WTC11 (cell line): ENCODE measurements at places on chromosomes 1 and 21. TPM values are rescaled to one million over a fixed set of nuclear protein-coding genes. Genes with fewer than 3 reads are reported as not detected.

CNIH3 gene
- total RNA-seq: 5.0 to 8.1 TPM (median 5.8 TPM) in 3 replicates

CAPN9 gene
- total RNA-seq: 0.16 TPM in 1 of 3 replicates, not detected in the others

NMNAT2 gene
- total RNA-seq: 8.8 to 10.5 TPM (median 8.9 TPM) in 3 replicates

LENEP gene
- 0.48 to 1.2 TPM in 2 of 3 replicates, not detected in the other for total RNA-seq

PTAFR gene
- total RNA-seq: 1.8 to 2.6 TPM (median 1.9 TPM) in 3 replicates

GRCh38 chr1:11825131-11825530, 19.1 kb downstream of the CLCN6 start:
- DNase-seq: no peak
- H3K27ac ChIP-seq: no peak overlapping the region
- no peak overlapping the region for H3K4me3 ChIP-seq
- H3K36me3 ChIP-seq: peaks cover 50% of the 10 kb centered on the region

DNA sequence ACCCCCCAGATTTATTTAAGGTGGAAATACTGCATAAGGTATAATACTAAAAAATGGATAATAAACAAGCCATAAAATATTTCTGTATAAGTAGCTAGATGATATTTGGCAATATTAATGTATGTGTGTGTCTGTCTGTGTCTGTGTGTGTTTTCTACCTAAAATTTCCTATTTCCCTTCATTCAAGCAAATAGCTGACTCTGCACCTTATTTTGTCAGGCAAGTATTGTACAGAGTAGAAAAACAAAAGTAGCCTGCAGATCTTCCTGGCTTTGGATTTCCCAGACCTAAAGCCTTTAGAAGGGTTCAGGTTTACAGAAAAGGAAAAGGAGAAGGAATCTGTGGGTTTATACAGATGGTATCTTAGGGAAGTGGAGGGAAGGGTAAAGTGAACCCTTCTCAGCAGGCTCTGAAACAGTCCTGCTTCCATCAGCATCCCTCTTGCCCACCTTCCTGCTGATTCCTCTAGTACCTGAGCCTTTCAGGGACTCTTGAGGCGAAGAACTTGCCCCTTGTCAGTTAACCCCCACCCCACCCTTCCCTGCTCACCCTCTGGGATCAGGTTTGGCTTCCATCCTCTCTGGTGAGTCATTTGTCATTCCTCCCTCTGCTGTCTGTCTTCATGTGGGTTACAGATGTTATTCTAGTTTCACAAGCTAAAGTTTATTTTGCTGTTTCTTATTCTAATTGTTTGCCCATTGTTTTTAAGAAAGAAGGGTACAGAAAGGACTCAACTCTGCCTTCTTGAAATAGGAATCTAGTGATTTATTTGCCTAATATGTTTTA, 21.7 kb upstream of the RGS16 start:
- H3K27me3 ChIP-seq: no peaks in the 10 kb centered on the region
- H3K36me3 ChIP-seq: no peaks in the 10 kb centered on the region
- no peak overlapping the region for H3K27ac ChIP-seq
- H3K4me3 ChIP-seq: no peak overlapping the region

GRCh38 chr1:41498804-41499203, 14.3 kb upstream of the EDN2 start:
- H3K4me3 ChIP-seq: no peak overlapping the region
- no peak overlapping the region for H3K27ac ChIP-seq
- H3K4me1 ChIP-seq: peaks cover 28% of the 10 kb centered on the region
- H3K27me3 ChIP-seq: peaks cover 14% of the 10 kb centered on the region
- no peak for DNase-seq
- no peaks in the 10 kb centered on the region for H3K36me3 ChIP-seq

DNA sequence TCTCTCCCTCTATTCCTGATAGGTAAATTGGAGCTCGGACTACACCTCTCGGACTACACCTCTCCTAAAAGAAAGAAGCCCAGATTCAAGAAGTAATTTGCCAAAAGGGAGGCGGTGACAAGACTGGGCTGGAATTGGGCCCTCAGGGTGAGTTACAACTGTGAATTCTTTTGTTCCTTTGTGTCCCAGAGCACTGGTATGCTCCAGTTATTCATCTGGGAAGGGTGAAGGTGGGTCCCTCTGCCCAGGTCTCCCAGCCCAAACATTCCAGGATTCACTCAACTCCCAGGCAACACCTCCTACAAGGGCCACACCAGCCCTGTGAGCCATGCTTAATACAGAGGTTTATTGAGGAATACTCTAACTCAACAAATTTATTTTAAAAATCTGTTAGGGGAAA, 69.2 kb downstream of the LMX1A start:
- peak; percentile 19 for DNase-seq
- peaks cover 16% of the 10 kb centered on the region for H3K4me1 ChIP-seq
- H3K4me3 ChIP-seq: no peak overlapping the region
- peaks cover 6% of the 10 kb centered on the region for H3K36me3 ChIP-seq
- no peaks in the 10 kb centered on the region; the same call in 1 of the 2 replicates for H3K27me3 ChIP-seq

DNA sequence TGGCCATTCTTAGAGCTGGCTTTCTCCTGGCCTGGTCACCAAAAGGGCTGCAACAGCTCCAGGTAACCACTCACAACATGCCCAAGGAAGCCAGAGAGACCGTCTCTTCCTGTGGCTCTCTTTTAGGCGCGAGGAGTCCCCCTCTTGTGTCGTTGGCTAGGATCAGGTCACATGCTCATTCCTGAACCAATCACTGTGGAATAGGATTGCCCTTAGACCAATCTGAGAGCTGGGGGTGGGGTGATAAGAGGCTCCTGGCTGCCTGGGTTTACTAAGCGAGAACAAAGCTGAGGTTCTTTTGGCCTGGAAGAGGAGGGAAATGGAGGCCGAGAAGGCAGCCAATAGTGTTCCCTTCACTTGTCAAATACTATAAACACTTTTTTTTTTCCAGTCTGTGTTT, 452.1 kb upstream of the PROX1 start:
- H3K4me3 ChIP-seq: no peak overlapping the region
- no peaks in the 10 kb centered on the region for H3K27me3 ChIP-seq
- DNase-seq: no peak

- H3K27me3 ChIP-seq: no peaks in the 10 kb centered on the region
- H3K36me3 ChIP-seq: peaks cover 6% of the 10 kb centered on the region
- H3K4me3 ChIP-seq: no peak overlapping the region
- DNase-seq: no peak
- H3K27ac ChIP-seq: no peak overlapping the region
Measured at GRCh38 chr21:38925923-38926322, 120.2 kb downstream of the ETS2 start.

DNA sequence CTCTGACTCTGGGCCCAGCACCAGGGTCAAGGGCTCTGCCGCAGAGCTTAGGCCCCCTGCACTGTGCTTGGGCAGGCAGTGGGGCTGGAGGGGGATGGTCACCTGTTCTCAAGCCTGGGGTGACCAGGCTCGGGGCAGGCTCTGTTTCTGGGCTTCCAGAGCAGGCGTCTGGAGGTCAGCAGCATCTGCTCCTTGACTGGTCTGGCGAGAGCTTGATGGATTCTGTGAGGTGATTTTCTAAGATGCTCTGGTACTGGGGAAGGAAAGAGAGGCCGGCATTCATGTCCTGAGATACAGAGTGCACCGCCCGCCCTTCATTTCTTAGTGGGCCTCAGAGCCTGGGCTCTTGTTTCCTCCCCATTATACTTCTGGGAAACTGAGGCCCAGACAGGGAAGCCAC, 24.5 kb downstream of the RAB7B start:
- no peak overlapping the region for H3K4me3 ChIP-seq
- DNase-seq: no peak
- peaks cover 2% of the 10 kb centered on the region; the same call in 1 of the 2 replicates for H3K36me3 ChIP-seq
- H3K4me1 ChIP-seq: peaks cover 5% of the 10 kb centered on the region; the same call in 1 of the 2 replicates

DNA sequence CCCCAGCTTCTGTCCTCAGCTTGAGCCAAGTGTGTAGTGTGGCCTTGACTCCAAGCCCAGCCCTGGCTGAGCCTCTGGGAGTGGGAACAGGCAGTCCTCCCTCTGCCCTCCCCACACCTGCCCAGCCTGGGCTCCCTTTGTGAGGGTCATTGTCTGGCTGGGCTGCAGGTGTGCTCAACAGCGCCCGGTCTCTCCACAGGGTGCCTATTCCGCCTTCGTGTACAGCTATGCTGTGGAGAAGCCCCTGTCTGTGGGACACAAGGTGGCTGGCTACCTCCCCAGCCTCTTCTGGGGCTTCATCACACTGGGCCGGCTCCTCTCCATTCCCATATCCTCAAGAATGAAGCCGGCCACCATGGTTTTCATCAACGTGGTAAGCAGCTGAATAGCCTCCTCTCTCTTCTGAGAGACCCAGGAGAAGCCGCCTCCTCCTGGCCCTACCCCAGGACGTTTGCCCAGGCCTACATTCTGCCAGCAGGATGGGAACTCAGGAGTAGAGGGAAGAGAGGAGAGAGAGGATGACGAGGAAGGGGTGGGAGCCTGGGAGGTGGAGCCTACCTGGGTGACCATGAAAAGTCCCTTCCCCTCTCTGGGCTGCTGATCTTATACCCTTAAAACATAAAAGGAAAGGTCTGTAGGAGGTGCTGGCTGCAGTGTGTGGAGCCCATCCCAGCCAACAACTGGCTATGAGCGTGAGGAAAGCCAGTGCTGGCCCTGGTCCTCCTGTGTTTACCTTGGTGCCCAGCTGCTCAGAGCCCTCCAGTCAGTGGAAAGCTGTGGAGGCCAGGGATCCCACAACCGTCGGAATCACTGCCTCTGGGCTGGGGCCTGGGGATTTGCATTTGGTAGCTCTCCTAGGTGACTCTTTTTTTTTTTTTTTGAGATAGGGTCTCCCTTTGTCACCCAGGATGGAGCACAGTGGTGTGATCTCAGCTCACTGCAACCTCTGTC, 45.7 kb downstream of the ELK4 start:
- no peak overlapping the region for H3K4me3 ChIP-seq
- no peak overlapping the region for H3K27ac ChIP-seq
- H3K4me1 ChIP-seq: no peaks in the 10 kb centered on the region
- no peaks in the 10 kb centered on the region for H3K36me3 ChIP-seq
- no peak for DNase-seq

GRCh38 chr1:110065841-110066240, 4.6 kb downstream of the ALX3 start:
- H3K4me1 ChIP-seq: peaks cover 11% of the 10 kb centered on the region
- DNase-seq: no peak
- peaks cover 2% of the 10 kb centered on the region; the same call in 1 of the 2 replicates for H3K36me3 ChIP-seq
- H3K27ac ChIP-seq: no peak overlapping the region

GRCh38 chr1:231039161-231040018, 664 bp downstream of the FAM89A start:
- H3K36me3 ChIP-seq: no peaks in the 10 kb centered on the region
- H3K4me1 ChIP-seq: peaks cover 4% of the 10 kb centered on the region; the same call in 1 of the 2 replicates
